ENCODE measurements at places on chromosomes 3 and 15.

DNA sequence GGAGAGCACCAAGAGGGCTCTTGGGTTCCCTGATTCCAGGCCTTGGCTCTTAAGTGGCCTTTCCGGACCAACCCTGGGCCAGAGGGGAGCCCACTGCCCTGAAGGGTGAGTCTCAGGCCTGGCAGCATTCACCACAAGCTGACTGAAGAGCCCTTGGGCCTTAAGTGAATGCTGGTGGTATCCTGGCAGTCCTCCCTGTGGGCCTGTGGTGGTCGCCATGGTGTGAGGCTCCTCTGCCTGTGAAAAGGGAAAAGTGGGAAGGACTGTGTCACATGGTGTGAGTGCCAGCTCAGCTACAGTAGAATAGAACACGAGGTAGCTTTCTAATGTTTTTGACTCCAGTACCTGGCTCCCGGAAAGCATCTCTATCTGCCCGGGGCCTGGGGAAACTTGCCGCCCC is 15.3 kb downstream of the CHDH start:
- DNase-seq: no peak

GRCh38 chr3:71528816-71529215 is 54.7 kb downstream of the FOXP1 start:
- no peak for DNase-seq

DNA sequence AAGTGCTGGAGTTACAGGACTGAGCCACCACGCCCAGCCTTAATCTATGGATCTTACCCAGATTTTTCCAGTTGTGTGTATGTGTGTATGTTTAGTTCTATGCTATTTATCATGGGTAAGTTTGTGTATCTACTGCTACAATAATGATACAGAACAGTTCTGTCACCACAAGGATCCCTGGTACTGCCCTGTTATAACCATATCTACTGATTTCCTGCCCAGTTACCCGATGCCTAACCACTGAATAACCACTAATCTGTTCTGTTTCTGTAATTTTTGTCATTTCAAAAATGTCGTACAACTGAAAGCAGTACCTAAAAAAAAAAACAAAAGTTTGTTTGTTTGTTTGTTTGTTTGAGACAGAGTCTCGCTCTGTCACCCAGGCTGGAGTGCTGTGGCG is 123.7 kb upstream of the RAP2B start:
- no peak for DNase-seq

DNA sequence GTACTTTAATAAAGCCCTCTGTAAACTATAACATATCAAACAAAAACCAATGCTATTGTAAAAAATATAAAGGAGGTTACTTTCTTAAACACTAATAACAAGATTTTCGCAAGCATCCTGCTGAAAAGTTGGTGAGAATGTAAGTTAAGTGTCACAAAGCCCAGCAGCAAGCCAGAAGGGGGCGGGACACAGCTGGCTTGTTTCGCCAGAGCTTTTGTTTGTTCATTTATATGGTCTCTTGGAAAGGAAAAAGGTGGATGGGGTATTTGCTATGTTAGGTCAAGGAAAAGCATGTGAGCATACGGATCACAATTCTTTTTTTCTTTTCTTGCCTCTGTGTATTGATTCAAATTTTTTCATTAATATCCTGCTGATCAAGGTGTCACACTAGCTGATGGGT is 59.9 kb downstream of the HACD2 start:
- DNase-seq: no peak

DNA sequence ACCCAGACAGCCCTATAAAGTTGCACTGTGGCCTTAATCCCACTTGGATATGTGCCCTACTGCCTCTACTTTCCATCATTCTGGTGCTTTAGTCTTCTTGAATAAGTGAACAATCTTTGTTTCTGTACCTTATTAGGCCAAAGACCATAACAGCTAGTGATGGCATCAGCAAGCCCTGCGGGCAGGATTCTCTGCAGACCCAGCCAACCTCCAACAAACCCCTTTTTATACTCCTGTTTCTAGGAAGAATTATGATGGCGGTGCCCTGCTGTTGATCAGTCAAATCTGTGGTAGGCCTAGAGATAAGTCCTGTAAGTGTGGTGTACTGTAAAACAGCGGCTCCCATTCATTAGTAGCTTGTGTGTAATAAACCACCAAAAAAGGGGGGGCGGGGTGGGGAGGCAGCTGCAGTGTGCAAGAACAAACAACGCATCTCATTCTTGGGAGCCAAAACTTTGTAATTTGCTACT is 40.5 kb downstream of the SOX2 start:
- no peak for DNase-seq
